ENCODE measurements at places on chromosomes 3 and 15.

DNA sequence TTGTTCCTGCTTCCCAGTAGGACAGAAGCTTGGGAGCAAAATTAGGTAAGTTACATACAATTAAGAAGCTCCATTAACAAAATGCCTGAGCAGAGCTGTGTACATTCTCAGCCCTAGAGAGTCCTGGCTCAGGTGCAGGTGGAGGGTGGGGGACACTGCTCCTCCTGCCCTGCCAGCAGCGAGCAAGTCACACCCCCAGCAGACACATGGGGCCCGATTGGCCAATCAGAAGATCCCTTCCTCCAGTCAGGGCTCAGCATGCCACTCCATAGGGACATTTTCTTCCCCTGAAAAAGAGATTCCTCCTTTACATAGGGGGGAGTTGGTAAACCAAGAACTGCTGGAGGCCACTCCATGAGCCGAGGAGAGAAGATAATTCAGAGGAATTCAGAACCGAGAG, 62.1 kb downstream of the PLXNA1 start:
- DNase-seq = peak; percentile 44

DNA sequence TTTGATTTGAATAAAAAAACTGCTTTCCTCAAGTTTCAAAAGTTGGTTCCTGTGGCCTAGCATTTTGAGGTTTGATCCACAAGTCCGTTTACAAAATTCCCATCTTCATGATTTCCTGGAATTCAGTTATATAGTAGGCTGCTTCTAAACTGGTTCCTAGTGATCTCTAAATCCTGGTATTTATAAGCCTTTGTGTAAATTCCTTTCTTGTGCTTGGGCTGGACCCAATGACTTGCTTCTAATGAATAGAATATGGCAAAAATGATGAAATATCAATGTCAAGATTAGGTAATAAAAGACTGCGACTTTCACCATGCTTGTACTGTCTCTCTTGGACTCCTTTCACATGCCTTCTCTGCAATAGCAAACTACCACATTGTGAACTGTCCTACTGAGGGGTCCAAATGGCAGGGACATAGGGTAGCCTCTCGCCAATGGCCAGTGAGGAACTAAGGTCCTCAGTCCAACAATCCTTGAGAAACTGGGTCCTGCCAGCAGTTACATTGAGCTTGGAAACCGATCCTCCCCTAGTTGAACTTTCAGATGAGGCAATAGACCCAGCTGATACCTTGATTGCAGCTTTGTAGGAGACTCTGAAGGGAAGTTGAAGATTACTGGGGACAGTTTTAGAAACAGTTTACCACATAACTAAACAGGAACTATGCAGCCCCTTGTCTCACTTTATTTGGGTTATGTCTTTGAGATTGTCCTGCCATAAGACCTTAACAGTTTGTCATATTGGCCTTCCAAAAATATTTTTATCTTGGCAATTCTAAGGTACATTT, 303.9 kb upstream of the TBC1D5 start:
- DNase-seq = no peak

DNA sequence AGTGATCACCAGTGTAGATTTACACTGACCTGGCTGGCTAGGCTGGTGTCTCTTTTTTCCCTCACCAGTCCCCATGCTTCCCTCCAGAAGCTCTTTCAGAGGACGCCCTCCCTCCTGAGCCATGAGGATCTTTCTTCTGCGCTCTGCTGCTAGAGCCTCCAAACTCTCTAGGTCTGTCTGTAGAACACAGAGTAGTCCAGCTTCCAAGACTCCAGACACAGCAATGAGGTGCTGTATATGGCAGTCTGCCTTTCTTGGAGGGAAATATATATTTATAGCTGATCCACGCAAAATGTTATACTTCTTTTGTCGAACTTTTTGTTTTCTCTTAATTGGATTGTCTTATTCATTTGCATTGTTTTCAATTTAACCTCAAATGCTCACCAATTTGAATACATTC, 1121.8 kb downstream of the ROBO2 start:
- DNase-seq = no peak

GRCh38 chr15:84740691-84741090, 7.7 kb upstream of the ZNF592 start:
- no peak for DNase-seq

DNA sequence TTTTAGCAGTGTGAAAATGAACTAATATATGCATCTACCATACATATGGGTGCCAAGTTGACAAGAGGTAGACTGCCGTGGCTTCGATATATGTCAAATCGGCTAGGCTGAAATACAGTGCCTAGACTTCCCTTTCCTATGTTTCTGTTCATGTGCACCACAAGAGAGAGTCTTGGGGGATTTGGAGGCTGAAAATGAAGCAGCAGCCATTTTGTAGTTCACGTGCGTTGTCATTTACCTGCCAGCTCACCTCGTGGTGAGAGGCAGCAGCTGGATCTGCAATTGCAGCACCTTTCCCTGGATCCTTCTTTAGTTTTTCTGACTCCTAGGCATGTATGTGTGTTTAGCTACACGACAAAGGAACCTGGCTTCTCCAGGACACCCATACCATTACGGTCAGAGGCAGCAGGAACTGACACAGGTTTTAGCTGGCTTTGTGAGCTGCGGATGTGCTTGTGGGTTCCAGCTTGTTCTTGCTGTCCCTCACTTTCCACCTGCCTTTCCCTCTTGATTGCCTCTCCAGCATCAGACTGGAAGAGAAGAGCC, 40.5 kb upstream of the SIAH2 start:
- DNase-seq = no peak

- no peak for DNase-seq
Observed at GRCh38 chr15:89586651-89587050, 11.4 kb downstream of the TICRR start.

DNA sequence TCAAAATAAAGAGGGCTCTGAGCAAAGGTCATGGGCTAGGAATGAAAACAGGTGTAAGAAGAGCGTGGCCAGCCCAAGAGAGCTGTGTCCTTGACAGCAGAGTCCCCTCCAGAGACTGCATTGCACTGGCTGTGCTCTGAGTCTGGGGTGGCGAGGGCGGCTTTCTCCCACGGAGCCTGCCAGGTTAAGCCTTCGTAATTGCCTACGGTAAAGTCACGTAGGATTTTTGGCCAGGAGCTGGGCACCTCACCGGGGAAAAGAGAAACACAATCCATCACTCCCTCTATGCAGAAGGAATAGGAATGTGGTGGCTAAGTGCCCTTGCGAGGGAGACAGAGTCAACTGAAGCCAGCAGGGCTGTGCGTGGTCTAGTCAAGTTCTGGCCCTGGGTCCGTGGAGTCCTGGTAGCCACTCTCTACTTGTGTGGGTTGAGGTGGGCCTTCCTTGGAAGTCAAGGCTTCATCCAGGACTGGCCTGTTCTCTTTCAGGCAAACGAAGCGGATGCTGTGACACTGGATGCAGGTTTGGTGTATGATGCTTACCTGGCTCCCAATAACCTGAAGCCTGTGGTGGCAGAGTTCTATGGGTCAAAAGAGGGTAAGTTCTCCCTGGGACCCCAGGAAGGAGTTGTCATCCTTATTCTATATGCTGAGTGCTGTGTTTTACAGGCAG, 7.0 kb downstream of the TF start:
- DNase-seq = no peak

DNA sequence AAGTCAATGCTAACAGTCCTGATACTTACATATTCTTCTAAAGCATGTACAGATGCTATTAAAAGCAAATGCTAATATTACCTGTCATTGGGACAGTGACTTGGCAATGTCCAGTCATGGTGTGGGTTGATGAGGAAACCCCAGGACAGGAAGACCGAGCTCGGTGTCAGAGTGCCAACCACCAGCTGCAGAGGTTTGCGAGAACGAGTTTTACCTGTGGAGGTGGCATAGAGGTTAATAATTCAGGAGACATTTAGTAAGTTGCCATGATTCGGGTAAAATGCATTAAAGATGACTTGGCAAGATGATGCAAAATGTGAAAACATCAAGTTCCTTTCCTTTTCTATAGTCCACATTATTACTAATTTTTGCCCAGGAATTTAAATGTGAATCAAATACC, 94.5 kb downstream of the ABI3BP start:
- no peak for DNase-seq

DNA sequence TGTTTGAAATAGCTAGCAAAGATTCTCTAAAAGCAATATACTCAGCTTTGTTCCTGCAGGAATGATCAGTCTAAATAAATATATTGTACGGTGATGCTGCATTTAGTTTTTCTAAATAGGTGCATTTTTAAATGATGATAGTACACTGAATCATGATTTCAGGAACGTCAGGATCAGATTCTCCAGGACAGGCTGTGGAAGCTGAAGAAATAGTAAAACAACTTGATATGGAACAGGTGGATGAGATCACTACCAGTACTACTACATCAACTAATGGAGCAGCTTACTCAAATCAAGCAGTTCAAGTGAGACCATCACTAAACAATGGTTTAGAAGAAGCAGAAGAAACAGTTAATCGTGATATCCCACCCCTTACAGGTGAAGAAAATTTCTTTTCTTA, 46.3 kb upstream of the EIF3J start:
- no peak for DNase-seq

- no peak for DNase-seq
Observed at GRCh38 chr15:98728811-98729160, 80.4 kb downstream of the IGF1R start.

DNA sequence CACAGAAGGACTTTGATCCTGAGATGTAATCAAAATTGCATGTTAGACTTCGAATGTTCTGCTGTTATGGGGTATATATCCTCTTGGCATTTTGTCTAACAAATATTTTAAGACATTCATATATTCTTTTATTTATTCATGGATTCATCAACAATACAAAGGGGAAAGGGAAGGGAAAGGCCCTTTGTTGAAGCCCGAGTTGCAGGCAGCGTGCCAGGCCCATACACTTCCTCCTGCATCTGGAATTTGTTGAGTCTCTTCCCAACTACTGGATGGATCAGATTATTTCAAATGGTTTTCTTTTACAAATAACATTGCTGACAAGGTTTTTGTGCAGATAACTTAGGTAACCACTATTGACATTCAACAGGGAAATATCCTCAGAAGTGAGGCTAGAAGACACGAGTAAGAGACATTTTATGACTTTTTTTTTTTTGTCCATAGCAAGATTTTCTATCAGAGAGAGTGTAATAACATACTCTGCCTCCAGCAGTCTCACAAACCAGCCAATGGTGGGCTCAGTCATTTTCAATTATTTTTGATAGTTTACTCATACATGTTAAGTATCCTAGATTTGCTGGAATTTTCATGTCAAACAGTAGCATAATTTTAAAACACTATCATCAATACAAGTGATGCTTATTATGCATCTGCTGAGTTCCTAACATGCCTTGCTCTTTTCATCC, 94.3 kb downstream of the RPL39L start:
- DNase-seq = peak; percentile 77

GRCh38 chr3:193499136-193499770, 55.4 kb downstream of the ATP13A4 start:
- DNase-seq = no peak

GRCh38 chr3:175620093-175620492, 761.0 kb downstream of the NAALADL2 start:
- no peak for DNase-seq

GRCh38 chr3:141546081-141546480, 59.3 kb downstream of the RASA2 start:
- DNase-seq = no peak

GRCh38 chr15:79372428-79372827, 59.7 kb upstream of the MINAR1 start:
- DNase-seq = no peak

DNA sequence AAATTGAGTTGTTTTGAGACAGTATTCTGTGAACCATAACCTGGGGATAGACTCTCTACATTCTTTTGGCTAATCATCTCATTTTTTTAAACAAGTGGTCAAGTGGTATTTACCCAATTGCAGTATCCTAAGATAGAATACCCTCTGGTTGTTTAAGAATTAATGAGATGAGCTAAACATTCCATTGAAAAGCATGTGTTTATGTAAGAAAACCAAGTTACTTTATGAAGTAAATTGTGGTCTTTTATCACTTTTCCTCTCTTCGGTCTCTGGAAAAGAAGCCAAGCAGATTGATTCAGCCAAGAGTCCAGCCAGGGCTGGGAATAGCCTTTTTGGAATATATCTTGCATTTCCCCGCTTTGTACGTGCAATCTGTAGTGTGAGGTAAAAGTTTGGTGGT, 185.7 kb upstream of the TOPAZ1 start:
- DNase-seq = no peak

- no peak for DNase-seq
Observed at GRCh38 chr15:55253580-55253979, 36.0 kb downstream of the RAB27A start.

DNA sequence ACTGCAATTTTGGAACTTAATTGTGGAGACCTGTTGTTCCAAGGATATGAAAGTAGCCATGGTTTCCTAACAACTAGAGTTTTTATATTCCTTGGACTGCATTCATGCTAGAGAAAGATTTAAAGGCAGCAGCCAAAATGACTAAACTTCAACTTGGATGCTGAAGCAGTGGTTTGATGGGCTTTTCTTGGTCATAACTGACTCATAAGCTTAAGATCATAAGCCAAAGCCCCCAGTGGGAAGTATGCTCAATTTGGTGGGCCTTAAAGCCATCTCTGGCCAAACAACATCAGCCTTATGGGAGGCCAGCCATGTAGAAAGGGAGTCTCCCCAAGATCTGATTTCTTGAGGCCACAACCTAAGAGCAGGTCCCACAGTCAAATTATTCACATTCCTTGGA, 80.2 kb downstream of the ZNF280D start:
- no peak for DNase-seq

DNA sequence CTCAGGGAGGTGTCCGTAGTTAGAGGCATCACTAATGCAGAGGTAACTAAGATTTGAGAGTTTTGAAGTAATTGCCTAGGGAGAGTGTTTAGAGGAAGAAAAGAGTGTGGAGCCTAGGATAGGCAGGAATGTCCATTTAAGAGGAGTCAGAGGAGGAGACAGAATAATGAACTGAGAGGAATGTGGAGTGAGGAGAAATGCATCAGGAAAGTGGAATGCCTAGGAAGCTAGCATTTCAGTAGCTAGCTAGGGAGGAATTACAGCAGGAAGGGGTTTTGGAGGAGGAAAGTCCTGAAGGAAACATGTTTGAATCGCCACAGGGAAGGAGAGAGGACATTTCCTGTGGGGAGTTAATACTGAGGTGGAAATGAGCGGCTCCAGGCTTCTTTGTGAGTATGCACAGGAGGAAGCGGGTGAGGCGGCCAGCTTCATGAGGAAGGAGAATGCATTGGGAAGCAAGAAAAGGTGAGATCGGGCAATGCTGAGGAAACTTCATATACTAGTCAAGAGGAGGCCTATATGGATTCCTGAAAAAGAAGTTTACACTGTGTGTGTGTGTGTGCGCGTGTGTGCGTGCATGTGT, 154.3 kb downstream of the TMEM108 start:
- no peak for DNase-seq

DNA sequence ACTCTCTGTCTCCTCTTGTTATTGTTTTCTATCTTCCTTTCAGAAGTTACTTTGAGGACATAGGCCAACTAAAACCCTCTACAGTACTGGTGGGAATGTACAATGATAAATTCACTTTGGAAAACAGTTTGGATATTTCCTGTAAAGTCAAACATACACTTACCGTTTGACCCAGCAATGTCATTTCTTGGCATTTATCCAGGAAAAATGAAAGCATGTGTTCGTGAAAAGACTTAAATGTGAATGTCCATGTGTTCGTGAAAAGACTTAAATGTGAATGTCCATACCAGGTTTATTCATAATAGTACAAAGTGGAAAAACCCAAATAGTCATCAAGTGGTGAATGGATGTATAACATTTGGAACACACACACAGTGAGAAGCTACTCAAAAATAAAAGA, 361.5 kb upstream of the DPH6 start:
- DNase-seq = no peak
